Pancreas (tissue), 10 donors: ENCODE measurements at places on chromosomes 16 and 17. TPM values are rescaled to one million over a fixed set of nuclear protein-coding genes. Genes with fewer than 3 reads are reported as not detected.
A peak's percentile ranks its signal among the peaks of the same experiment; 100 is the strongest.

FOXC2 gene
- not detected for total RNA-seq

TPSG1 gene
- total RNA-seq, result not detected

STAC2 gene
- not detected for total RNA-seq

NPIPA2 gene
- total RNA-seq, result 2.6 TPM

MAF gene
- 1.6 TPM for total RNA-seq

- DNase-seq, result no peak
Observed at GRCh38 chr16:23356941-23357340, 54.8 kb downstream of the SCNN1B start.

DNA sequence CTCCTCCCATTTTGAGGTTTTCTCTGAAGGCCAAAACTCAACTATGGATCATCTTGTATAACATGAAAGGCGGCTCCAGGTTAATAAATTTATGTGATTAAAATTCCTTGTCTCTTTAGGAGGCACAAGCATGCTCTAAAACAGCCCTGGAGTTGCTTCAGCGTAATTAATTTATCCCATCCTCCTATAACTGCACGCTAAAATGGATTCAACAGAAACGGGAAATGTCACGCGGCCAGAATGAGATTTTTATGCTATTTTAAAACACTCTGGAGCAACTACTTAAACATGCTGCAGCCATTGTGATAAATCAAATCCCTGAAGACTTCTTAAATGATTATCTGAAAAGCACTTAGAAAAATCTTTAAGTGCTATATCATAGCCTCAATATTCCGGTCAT is 106.6 kb downstream of the ADAMTS18 start:
- DNase-seq, result no peak

- no peak for DNase-seq
Observed at GRCh38 chr16:24117680-24118079, 138.5 kb upstream of the CACNG3 start.

DNA sequence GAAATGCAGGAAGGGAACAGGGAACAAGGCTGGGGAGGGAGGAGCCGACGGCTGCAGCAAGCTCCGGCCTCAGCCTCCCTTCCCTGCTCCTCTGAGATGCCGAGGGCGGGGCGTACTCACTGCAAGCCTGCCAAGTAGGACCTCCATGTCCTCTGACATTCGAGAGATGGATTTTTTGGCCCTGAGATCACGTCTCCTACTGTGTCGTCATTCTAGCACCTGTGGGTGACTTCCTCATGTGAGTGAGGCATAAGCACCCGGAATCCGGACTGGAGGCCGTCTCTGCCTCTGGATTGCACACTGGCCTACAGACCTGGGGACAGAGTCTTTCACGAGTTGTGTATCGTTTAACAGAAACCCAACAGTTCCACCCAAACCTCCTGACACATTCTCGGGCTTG is 14.5 kb downstream of the MRM3 start:
- DNase-seq, result no peak

GRCh38 chr16:1645914-1646525 is 32.1 kb upstream of the JPT2 start:
- DNase-seq, result no peak

DNA sequence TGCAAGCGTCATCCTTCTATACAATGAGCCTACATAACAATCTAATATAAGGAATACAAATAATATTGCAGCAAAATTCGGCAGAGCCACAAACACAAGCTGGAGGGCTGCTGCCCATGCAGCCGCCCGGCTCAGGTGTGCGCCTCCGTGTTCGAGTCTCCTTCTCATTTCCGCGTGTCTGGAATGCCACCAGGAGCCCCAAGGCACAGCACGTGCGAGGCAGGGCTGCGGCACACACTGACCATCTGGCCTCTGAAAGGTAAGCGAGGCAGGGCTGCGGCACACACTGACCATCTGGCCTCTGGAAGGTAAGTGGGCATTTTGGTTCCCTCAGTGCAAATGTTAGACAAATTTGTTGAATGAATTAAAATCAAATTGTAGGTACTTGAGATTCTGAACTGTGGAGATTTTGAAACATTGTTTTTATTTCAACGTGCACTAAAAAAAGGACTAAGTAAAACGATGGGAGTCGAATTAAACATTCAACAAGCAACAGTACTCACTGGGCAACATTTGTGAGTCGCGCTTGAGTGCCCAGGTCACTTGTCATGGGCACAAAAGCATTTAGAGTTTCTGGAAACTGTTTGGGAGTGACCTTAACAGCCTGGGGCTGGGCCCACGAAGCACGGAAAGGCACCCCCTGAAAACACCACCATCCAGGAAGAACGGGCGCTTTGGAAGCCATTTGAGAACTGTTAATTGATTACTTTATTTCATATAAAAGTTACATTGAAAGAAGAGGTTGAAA is 37.4 kb downstream of the ZDHHC7 start:
- DNase-seq, result peak; percentile 13

DNA sequence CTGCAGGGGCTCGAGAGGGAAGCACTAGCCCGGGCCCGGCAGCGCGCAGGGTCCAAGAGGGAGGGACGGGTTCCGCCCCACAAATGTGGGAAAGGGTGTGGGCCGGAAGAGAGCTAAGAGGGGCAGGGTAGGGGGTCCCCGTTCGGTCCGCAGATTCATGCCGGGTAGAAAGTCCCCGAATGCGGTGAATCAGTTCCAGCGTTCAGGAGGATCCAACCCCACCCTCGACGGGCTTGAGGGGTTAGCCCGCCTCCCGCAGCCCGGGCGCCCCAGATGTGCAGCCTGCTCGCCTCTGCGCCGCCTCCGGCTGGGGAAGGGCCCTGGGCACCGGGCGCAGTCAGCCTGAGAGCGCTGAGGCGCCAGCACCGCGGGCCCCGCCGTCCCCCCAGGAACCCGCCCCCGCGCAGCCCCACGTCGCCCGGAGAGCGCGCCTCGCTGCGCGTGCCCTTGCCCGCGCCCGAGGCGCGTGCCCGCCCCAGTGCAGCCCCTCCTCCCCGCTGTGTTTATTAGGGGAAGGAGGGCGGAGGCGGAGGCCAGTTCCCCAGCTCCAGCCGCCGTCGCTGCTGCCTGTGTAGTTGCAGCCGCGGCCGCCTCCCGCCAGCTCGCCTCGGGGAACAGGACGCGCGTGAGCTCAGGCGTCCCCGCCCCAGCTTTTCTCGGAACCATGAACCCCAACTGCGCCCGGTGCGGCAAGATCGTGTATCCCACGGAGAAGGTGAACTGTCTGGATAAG is at the start of gene LASP1:
Gene LASP1, plus strand, starts transcription at position 533 of the 733 bp plus-strand sequence. Its CDS starts 132 bp downstream, at position 665.
- peak; percentile 91 for DNase-seq

DNA sequence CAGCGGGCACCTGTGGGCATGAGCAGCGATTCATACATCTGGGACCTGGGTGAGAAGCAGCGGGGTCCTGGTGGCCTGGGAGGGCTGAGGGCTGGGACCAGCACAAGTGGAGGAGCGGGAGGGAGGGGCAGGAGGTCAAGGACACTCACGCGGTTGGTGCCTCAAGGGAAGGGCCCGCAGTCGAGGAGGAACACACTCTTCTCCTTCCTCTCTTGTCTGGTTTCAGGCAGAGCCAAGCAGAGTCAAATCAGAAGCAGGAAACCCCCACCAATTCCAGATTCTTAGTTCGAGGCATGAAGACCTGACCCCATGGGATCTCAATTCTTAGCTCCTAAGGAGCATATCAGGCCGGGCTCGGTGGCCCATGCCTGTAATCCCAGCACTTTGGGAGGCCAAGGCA is 15.7 kb downstream of the DNAI2 start:
- DNase-seq, result no peak

DNA sequence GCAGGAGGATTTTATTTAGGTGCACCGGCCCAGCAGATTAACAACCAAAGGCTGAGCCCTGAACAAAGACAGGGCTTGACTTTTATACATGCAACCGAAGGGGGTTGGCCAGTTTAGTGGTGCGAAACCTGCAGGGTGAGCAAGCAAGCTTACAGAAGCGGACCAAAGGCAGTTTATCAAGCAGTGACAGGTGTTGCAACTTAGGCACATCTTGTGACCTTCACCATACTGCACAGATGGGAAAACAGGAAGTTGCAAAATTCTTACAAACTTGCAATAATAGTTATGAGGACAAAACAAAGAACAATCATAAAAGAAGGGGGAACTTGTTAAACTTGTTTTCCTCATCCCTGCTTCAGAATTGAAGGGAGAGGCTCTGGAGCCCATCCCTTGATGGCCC is 1265.1 kb downstream of the CDH8 start:
- no peak for DNase-seq

DNA sequence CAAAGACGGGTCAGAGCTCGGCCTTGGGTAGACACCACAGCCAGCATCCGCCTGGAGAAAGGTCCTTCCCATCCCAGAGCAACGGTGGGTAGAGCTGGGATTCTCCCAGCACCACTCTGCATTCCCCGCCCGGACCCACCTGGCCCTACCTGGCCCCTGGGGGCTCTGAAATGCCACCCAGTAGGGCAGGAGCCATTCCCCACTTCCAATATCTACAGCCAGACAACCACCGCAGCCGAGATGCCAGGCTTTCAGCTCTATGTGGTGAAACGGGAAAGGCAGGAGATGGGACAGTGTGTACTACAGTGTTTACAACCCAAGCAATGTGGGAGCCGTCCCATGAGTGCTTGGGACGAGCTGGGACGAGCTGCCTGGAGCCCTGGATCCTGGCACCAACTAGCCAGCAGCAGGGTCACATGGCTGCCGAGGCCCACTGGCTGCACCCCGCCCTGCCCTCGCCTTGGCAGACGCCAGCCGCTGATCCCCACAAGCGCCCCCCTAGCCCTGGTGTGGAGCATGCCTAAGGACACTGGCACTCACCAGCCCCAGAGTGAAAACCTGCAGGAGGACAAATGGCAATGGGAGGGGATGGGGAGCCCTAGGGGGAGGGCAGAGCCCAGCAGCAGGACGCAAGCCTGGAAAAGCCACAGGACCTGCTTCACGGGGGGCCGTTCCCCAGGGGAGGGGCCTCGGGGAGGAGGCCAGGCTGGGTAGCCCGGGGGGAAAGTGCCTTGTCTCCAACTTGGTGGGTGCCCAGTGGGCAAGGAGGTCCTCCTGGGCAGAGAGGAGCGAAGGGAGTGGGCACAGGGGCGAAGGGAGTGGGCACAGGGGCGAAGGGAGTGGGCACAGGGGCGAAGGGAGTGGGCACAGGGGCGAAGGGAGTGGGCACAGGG is 13.5 kb downstream of the TMC6 start:
- no peak for DNase-seq

GRCh38 chr17:57370037-57370581 is 113.8 kb downstream of the MSI2 start:
- DNase-seq, result no peak

DNA sequence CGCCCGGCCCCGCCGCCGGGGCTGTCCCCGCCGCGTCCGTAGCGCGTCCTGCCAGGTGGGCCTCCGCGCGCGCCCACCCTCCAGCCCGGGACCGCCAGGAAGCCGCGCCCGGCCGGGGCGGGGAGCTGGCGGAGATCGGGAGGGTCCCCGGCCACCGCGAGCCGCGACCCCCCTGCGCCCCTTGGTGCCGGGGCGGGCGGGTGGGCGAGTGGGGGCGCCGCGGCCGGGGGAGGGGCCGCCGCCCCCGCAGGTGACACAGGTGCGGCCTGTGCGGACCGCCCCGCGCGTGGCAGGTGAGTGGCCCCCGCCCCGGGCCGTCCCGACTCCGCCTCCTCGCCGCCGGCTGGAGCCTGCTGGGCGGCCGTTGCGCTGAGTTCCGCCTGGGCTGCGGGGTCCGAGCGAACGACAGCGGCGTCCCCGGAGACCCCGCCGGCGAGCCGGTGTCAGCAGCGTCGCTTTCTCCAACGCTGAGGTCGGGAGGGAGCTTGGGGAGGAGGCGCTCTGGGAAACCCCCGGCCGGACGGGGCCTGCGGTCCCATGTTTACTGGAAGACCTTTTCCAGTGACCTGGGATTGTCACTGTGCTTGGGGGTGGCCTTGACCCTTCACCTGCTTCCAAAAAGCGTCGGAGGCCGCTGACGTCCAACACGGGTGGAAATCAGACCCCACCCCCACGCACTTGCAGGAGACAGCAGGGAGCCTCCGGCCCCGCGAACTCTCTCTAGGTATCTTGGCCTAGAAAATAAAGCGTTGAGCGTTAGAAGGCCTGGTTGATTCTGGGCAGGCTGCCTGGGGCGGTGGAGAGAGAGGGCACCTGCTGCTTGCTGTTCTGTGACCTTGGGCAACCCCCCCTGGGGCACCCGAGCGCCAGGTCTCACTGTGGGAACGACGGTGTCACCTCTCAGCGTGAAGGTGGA is 542 bp downstream of the KLHL36 start:
- peak; percentile 67 for DNase-seq

DNA sequence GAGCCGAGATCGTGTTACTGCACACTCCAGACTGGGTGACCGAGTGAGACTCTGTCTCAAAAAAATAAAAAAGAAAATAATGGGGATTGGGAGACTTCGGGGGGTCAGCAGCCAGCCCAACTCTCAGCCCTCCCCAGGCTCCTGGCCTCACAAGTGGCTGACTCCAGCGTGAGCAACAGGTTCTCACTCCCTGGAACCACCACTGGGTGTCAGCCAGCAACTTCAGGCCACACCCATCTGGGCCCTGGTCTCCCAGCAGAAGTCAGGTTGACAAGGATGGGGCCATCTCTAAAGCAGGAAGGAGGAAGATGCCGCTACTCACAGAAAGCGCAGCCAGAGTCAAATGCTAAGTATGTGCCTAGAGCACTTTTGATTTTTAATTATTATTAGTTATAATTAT is 139.4 kb downstream of the C16orf78 start:
- DNase-seq, result no peak
